Activated CD4-positive, alpha-beta T cell treated with anti-CD3 and anti-CD28 coated beads, Interleukin-2, amount 50 U/mL, for 1 hour (primary cell): ENCODE measurements at places on chromosomes 7 and 10.

- no peak for DNase-seq
These were observed 888.5 kb upstream of the SORCS1 start for GRCh38 chr10:108052981-108053380.

GRCh38 chr7:23331132-23331531 is 32.0 kb downstream of the MALSU1 start:
- no peak for DNase-seq

- no peak for DNase-seq
These were observed 107.5 kb upstream of the ANLN start for GRCh38 chr7:36281945-36282717.

GRCh38 chr7:128266883-128267594 is 26.0 kb downstream of the LEP start:
- DNase-seq = no peak

DNA sequence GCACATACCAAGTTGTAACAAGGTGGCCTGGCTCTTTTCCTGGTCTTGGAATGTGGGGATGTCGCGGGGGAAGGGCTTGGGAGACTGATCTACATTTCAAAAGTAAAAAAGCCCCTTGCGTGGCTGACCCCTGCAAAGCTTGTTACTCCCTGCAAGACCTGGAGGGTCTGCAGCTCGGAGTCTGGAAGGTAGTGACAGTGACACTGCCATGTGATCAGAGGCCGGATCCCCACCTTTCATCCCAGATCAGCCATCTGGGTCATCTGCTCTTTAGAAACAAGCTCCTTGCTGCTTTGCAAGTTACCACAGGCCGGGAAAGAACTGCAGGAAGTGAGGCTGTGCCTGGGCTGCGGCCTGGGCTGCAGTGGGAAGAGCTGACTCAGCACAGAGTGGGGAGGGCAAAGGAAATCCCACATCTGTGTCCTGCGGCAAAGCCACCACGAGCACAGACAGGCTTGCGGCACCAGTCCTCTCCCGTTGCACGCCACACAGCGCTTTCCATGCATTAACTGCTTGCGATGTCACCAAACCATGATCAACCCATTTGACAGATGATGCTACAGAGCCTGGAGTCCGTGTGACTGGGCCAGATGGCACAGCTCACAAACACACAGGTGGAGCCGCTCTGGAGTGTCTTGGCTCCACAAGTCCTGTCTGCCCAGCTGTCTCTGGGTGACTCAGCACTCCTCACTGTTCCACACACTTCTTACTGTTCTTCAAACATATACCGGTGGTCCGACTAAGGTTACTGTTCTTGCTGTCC is 97.7 kb downstream of the SH3PXD2A start:
- peak; percentile 43 for DNase-seq

DNA sequence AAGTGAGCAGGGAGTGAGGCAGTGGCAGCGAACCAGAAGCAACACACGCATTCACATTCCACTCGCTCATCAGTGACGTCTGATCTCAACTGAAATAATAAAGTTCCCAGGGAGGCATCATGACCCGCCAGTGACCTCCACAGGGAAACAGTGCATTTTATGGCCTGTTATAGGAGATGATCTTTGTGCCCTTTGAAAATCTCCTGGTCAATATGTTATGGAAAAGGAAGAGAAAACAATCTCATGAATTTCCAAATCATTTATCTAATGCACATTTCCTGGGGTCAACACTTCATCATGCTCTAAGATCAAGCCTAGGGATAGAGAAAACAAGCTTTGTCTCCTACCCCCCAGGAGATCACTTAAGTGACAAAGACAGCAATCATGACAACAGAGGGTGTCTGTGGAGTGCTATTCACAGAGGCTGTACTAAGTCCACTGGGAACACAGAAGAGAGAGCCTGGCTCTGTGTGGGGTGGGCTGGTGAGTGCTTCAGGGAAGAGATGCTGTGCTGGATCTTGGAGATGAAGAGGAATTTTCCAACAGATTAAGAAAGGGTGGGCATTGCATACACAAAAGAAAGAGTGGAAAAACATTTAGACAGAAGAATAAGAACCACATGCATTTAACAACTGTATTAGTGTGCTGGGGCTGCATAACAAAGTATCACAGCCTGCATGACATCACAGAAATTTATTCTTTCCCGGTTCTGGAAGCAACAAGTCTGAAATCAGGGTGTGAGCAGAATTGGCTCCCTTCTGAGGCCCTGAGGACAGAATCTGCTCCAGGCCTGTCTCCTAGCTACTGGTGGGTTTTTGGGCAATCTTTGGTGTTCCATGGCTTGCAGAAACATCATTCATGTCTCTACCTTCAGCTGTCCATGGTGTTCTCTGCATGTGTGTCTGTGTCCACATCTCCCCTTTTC is 613.9 kb upstream of the IGFBP3 start:
- DNase-seq = no peak

- no peak for DNase-seq
These were observed 36.6 kb downstream of the BRAF start for GRCh38 chr7:140888087-140888486.

DNA sequence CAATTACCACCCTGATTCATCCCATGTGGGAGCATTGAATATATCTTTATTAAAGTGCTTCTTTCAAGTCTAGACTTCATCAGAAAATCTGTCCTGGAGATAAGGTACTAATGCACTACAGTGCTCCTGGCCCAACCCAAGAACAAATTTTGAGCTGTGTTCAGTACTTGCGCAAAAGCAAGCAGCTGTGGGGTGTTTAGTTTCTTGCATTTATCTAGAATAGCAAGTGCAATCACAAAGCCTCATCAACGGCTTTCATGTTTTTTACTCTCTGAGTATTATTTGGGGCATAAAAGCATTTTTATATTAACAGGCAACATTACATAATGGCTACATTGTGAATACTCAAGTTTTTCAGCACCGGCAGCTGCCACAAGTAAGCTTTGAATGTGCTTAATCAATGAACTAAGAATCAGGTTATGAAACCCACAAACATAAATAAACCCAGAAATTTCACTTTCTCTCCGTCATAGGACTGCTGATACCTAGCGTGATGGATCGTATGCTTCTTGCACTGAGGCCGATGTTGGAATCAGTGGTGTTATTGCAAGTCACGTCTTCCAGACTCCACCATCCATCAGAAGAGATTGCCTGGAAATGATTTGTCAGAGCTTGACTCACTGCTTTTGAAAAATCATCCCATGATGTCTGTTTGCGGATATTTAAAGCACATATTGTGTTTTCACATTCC is 113.1 kb downstream of the CTTNBP2 start:
- DNase-seq = no peak

DNA sequence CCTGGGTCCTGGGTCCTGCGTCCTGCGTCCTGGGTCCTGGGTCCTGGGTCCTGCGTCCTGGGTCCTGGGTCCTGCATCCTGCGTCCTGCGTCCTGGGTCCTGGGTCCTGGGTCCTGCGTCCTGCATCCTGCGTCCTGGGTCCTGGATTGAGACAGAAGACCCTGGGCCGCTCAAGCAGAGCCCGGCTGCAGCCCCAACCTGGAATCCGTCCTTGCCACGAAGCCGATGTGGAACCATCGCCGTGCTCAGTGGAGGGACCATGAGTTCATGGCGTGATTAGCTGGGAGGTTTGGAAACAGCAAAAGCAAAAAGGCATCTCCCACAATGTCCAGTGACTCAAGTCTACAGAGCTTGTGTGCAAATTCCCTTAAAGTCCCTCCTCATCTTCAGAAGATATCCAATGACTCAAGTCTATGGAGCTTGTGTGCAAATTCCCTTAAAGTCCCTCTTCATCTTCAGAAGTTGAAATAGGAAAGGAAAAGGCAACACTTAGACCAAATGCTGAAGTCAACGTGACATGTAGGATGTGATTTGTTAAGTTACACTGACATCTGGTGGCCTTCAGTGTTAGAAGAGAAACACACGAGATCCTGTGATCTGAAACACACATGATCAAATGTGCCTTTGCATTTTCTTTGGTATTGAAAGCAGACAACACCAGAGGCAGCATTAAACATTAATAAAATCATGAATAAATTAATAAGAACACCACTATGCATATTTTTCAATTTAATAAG is 179.9 kb downstream of the PTPRN2 start:
- DNase-seq = no peak

DNA sequence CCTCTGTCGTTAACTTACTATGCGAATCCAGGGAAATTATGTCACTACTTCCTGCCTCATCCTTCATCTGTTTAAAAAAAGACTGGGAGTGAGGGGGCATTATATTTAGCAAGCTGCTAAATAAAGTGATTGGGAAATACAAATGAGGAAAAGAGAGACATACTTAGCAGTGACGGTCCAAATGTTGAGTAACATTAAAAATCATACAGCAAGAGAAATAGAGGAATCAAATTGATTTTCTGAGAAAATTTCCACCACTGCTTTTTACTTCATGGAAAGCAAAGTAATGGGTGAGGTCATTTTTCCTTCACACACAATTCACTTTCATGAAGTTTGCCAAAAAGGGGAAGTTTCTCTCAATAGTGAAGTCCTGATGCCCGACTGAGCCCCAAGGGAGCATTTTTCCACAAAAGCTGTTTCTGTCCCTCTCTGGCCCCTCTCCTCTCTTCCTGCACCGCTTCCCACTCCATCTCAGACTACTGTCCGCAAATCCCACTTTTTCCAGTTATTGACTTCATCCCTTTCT is 61.9 kb upstream of the ADO start:
- no peak for DNase-seq

GRCh38 chr7:143279186-143280098 is 5.3 kb upstream of the TMEM139 start:
- DNase-seq = no peak

DNA sequence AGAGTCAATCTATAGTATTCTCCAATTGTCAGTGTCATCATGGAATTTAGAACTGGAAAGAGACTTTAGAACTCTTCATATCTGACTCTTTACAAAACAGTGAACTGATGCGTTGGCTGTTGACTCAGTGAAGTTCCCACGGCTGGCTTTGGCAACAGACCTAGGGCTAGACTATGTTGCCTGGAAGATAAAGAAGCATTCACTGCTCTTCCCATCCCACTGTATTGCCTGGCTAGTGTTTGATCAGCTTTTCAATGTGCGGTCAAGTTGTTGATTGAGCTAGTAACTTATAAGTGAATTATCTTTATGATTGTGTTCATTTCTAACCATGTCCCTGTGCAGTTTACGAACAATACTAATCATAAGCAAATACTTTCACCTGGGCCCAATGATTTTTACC is 365.7 kb upstream of the LRGUK start:
- no peak for DNase-seq

- no peak for DNase-seq
These were observed 348.1 kb downstream of the ANKRD7 start for GRCh38 chr7:118572604-118573003.

DNA sequence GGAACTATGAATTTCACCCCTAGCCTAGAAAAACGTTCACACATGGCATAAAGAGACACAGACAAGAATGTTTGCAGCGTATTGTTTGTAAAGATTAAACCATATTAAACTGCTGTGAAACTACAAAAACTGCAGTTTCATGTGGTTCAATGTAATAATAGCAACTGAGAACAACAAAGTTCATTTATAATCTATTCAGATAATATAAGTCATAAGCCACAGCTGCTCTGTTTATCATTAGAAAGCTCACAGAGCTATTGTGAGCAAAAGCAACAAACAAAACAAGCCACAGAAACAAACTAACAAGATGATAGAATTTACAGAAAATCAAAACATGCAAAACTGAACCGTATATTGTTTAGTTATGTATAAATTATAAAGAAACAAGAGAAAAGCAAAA is 113.5 kb downstream of the AHR start:
- no peak for DNase-seq

DNA sequence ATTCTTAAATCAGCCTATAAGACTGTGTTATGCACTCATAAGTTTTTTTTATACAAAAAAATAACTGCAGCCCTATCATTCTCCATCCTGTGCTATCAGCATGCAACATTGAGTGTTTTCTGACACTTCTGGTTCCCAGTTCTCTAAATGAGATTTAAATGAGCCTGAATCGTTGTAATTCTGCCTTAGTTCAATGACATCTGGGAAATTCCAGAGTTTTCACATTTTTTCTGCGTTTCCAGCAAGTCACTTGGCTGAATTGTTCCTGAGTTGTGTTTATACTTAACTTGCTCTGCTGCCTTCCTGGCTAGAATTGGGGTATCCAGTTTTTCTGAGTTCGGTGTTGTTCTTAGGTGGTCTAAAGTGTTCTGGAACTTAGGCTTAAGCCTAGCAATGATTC is 636.1 kb upstream of the FZD8 start:
- no peak for DNase-seq

DNA sequence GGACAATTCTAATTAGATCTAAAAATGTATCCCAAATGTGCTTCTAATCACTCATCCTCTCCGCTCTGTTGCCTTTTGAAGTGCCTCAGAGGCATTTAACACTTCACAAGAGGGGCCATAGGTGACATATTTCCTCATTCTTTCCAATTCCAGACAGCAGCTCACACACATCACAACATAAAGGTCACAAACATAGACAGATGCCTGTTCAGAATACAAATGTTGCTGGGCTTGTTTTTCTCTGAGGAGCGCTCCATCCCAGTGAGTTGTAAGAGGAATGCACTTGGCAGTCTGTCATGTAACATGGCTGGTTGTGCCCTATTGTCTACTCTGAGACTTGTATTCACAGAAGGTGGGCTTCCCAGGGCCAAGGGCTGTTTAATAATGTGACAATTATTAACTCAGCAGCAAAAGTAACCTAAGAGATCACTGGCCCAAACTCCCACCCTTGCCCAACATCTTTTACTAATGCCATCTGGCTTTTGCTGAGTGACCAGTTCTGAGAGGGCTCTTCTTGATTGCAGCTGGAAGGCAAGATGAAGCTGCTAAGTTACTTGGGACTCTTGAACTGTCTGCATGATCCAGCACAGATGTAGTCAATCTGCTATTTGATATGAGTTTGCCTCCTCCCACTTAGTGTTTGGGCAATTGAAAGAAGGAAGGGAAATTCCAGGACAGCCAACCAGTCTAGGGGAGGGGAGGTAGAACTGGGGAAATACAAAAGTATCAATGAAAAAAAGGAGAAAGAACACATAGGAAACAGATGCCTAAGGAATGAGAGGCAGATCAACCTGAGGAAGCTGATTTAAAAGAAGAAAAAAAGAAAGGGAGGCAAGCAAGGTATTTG is 13.6 kb downstream of the PON2 start:
- DNase-seq = no peak

DNA sequence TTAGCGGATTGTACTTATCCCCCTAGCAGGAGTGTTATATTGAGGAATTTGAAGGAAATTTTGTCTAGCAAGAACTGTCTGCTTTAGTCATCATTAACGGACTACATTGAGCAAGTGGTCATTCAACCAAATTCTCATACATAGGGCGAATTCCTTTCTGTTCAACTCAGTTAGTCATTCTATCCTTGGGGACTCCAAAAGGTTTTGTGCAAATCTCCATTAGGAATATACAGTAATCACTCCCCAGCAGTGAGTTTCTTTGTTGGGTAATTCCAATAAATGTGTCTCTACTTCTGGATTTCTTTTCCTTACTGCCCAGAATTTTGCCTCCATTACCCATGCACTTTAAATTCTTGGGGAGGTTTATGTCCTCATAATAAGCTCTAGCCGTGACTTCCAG is 51.1 kb downstream of the EPDR1 start:
- no peak for DNase-seq
